ENCODE measurements at places on chromosomes 2 and 18.
A peak's percentile ranks its signal among the peaks of the same experiment; 100 is the strongest.

- DNase-seq, result no peak
These were observed 185.9 kb upstream of the HAAO start for GRCh38 chr2:42978175-42978886.

GRCh38 chr2:134325696-134326095 is 71.8 kb downstream of the MGAT5 start:
- no peak for DNase-seq

- DNase-seq, result no peak
These were observed 203.3 kb downstream of the AFF3 start for GRCh38 chr2:99939135-99939534.

DNA sequence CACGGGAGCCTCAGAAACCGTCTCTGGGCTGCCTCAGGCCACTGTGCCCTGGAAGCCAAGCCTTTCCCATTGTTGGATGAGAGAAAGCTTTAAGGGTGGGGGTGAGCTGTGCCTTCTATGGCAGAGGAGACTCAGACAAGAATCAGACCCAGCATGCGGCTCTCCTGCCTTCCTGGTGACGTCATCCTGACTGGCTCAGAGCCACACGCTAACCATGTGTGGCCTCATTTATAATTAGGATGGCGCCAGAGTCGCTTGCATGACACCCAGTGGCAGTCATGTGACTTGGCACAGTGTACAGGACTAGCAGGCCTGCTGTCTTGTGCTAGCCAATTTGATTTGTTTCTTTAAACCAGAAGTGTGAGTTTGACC is 99.1 kb downstream of the SH3BP4 start:
- peak; percentile 62 for DNase-seq

- DNase-seq, result no peak
These were observed 112.8 kb upstream of the SLC39A10 start for GRCh38 chr2:195543902-195544894.

DNA sequence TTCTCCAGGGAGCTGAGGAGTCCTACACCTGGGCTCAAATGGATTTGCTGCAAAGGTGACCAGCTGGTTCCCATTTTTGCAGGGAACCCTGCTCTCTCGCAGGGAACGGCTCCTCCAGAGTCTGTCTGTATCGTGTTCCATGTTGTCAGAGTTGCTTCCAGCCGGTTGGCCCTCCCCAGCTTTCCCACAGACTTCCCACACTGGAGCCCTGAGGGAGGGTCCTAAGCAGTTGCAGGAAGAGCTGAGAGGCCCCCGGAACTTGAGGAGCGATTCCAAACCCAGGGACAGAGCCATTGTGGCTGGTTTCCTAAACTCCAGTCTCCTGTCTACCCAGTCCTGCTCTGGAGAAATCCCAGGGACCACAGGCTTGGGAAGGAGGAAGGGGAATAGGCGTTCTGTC is 121.7 kb upstream of the PPP1CB start:
- DNase-seq, result no peak

- no peak for DNase-seq
These were observed 304.4 kb downstream of the GULP1 start for GRCh38 chr2:188596054-188596453.

Data from NCI-H1092 (cell line).